ENCODE measurements at places on chromosomes 7 and 10. TPM values are rescaled to one million over a fixed set of nuclear protein-coding genes. Genes with fewer than 3 reads are reported as not detected.

DNA sequence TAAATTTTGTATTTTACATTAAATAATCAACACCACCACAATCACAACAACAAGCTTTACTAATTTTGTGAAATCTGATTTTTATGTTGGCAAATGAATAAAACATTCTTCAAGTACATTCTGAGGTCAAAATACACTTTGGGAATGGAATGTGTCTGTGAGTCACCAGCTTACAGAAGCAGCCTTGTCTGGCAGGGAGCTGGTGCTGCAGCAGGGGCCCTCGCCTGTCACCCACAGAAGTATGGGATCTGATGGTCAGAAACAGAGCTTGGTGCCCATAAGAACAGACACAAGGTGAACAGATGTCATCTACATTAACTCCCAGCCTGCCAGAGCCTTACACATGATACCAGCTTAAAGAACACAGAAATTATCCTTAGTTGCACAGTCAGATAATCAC, 496.9 kb downstream of the CCSER2 start:
- DNase-seq, result no peak

DNA sequence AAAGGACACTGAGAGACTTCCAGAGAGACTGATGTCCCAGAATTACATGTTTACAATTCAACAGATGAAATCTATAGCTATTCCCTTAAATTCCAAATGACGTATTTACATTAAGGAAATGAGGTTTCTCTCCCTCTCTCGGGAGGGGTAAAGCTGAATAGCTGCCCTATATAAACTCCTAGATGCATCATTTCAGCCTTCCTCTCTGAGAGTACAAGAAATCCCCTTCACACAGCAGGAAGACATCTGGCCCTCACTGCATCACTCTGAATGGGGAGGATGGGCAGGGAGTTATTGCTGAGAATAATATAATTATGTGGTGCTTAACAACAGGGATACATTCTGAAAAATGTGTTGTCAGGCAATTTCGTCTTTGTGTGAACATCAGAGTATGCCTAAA, 11.0 kb downstream of the POT1 start:
- no peak for DNase-seq

DNA sequence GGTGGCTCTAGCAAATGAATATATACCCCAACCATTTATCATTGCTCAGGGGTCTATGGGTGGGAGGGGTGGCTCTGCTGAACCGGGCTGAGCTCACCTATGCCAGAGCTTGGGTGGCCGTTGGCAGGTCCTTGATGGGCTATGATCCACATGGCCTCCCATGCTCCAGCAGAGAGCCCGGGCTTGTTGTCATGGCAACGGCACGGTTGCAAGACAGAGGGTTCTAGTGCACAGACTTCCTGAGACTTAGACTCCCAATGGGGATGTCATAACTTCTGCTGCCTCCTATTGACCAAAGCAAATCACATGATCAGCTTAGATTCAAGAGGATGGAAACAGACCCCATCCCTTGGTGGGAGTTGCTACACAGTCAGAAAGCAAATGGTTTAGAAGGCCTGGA, 36.4 kb upstream of the CARD11 start:
- DNase-seq, result no peak

- no peak for DNase-seq
These were observed 176.2 kb upstream of the ZMIZ1 start for GRCh38 chr10:78892338-78893176.

DNA sequence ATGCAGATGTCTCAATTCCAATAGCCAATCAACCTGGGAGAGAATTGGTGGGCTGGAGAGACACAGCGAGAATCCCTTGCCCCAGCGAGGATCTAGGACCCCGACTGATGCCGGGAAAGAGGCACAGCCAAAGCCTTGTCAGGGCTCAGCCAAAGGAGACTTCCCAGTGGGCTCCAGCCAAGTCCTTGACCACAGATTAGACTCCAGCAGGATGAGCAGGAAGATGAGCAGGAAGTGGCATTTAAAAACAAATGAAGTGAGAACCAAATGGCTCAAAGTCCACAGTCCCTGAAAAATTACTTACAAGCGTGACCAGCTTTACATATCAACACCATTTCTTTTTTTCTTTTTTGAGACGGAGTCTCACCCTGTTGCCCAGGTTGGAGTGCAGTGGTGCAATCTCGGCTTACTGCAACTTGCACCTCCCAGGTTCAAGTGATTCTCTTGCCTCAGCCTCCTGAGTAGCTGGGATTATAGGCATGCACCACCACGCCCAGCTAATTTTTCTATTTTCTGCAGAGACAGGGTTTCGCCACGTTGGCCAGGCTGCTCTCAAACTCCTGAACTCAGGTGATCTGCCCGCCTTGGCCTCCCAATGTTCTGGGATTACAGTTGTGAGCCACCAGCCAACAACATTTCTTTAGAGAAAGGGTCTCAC, 40.2 kb downstream of the CTBP2 start:
- no peak for DNase-seq

GRCh38 chr7:133587903-133588302, 335.0 kb downstream of the EXOC4 start:
- no peak for DNase-seq

DNA sequence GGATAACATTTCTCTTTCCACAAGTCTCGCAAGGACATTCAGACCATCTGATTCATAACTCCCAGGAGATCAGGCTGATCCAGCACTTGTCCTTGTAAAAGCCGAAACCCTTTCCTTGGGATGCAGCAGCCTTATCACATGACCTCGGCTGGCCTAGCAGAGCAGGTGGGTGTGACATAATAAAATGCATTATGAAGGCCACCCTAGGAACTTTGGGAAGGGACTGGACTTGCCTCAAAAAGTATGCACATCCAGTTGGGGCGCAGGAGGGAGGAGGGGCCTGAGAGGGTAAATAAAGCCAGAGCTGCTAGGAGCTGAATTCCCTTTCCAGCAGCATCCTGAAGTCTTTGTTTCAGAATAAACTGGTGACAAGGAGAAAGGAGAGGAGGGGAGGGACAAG, 260.8 kb downstream of the SNX13 start:
- no peak for DNase-seq

GRCh38 chr10:62182595-62182994, 86.0 kb downstream of the RTKN2 start:
- DNase-seq, result no peak

Gene RET
- total RNA-seq, result not detected

Gene AGR2
- total RNA-seq, result not detected

Gene SLC13A1
- not detected for total RNA-seq

Gene LLCFC1
- not detected for total RNA-seq

Gene ZNF117
- 5.9 TPM for total RNA-seq

Gene NUTM2B
- 2.6 TPM for total RNA-seq

Data from naive thymus-derived CD8-positive, alpha-beta T cell (primary cell).